G401 (cell line): ENCODE measurements at places on chromosomes 16 and 17.

DNA sequence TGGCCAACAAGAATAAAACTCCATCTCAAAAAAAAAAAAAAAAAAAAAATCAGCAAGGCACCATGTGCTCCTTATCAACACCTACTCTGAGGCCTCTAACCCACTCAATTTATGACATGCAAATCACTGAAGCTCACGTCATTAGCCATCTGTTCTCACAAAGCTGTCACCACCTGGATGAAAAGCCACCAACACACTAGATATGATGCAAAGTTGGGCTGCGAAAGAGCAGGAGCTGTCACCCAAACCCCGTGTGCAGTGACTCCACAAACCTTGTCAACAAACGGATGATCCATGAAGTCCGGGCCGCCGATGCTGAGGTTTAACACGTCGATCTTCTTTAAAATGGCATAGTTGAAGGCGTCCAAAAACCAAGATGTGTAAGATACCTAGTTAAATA lies 25.3 kb downstream of the MBTPS1 start:
- peak; percentile 90 for DNase-seq

- DNase-seq = no peak
These were observed 855 bp upstream of the MEOX1 start for GRCh38 chr17:43662413-43663141.

DNA sequence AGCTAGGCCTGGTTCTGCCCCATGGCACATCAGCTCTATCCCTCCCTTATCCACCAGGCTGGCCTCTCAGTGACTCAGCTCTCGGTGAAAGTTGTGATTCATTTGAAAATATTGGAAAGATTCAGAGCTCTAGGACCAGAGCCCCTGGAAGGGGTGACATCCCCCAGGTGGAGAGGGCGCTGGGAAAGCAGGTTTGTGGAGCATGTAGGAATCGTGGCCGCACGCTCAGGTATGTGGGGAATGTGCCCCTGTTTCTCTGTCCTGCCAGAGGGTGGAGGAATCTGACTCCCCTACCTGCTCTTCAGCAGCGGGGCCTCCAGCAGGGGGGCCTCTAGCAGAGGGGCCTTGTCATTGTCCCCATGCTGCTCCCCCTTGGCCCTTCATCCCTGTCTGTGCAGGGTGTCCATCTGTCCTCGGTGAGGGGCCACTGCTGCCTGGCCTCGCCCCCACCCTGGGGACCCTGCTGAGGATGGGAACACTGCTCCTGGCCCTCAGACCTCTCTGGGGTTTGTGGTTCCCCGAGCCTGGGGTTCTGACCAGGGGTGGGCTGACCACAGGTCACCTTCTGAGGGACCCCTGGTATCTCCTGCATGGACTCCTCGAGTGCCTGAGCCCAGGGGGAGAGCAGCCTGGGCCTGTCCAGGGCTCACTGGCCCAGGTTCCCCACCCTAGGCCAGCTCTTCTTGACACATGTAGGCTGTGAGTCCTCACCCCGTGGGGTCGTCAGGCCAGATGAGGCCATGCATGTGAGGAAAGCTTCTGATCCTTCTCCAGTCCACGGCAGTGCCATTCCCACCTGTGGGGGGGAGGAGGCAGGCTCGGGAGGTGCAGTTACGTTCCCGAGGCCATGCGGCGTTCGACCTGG lies 47.5 kb downstream of the NT5M start:
- no peak for DNase-seq

- DNase-seq = peak; percentile 34
These were observed 44.0 kb downstream of the PRAC1 start for GRCh38 chr17:48678141-48678971.

GRCh38 chr17:66227212-66228045 lies 1.8 kb downstream of the APOH start:
- no peak for DNase-seq
